Right hindlimb (tissue), 1 donor: ENCODE measurements at places on chromosomes 11 and 22.

DNA sequence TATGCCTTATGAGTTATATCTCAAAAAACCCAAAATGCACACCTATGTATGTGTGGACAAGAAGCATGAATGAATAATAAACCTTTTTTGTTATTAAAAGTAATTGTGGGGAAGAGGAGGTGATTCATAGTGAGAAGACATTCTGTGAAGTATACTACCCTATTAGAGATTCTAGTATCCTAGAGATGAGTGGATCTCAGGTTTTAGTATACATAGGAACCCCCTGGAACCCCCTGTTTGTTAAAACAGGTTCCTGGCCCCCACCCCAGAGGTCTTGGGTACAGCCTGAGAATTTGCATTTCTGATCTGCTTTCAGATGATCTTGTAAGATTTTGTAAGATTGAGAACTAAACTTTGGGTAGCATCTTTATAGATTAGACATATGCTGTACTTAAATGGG, 17.5 kb downstream of the NUCB2 start:
- no peak for DNase-seq

DNA sequence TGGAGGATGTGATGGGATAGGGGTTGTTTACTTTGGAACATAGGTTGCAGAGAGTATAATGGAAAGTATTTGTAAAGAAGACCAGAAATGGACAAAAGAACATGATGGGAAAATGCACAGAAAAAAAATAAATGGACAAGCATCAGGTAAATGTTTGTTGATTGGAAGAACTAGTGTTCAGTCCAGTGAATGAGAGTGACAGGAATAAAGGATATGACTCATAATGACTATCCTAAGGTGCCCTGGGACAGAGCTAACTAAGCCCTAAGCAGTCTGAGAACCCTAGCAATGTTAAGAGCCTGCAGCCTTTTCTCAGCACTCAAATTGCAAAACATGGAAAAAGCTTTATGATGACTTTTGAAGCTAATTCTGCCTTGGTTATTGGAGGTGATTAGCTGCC, 732.8 kb upstream of the ANO5 start:
- DNase-seq = no peak

DNA sequence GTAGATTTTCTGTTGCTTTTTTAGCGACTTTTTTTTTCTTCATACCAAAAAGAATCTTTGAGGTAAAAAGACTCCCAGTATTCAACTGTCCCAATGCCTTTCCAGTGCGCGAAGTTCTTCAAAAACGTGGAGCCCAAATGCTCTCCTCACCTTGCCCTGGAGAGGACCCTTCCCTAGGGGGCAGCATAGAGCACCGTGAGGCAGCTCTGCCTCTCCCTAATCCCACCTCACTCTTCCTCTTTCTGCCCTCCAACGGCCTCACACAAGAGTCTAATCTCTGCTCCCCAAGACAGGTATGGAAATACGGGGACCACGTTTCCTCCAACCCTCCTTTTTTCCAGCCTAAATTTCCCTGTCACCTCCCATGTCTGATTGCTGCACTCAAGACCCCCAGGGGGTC, 117.5 kb upstream of the ALX4 start:
- no peak for DNase-seq

DNA sequence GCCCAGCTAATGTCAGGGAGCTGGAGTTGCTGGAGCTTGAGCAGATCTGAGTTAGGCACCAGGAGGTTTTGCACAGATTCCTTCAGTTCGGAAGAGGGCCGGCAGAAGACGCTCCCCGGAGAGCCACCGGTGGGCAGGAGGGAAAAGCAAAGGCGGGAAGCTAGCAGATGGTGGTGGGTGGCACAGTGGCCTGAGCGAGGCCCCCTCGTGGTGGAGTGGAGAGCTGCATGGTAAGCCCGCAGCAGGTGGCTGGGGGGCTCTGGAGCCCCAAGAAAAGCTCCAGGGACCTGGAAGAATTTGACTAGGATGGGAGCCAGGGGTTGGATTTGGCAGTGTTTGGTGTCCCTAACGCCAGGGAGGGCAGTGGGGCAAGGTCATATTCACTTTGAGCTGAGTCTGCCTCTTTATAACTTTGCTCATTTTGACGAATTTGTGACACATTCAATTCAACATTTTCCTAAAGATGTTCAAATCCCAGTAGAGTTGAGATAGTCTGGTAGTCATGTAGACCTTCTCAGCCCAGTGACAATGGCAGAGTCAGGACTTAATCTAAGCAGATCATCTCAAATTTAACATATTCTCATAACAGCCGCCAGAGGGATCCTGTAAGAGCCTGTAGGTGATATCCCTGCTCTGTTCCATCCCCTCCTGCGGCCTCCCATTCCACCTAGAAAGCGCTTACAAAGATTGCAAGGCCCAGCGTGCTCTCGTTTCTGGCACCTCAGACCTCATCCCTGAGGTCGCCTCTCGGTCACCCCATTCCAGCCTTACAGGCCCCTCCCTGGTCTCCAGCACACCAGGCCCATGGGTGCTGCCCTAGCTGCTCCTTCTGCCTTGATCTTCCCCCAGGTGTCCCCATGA, 57.9 kb downstream of the TRIM29 start:
- DNase-seq = no peak

DNA sequence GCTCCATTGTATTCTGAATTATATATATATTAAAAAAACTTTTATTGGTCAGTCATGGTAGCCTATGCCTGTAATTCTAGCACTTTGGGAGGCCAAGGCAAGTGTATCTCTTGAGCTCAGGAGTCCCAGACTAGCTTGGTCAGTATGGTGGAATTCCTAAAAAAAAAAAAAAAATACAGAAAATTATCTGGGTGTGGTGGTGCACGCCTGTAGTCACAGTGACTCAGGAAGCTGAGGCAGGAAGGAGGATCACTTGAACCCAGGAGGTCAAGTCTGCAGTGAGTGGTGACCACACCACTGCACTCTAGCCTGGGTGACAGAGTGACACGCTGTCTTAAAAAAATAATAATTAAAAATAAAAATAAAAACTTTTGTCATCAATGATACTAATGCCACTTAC, 133.2 kb downstream of the FAT3 start:
- DNase-seq = no peak

- no peak for DNase-seq
These were observed 4.2 kb downstream of the GP1BB start for GRCh38 chr22:19727310-19728150.

- DNase-seq = peak; percentile 89
These were observed 7.4 kb downstream of the USP2 start for GRCh38 chr11:119373921-119374631.

- DNase-seq = no peak
These were observed at the start of gene TREH for GRCh38 chr11:118679483-118679882. Gene TREH (minus strand): TSS chr11:118679650. CDS start chr11:118679627, 23 bp downstream.

DNA sequence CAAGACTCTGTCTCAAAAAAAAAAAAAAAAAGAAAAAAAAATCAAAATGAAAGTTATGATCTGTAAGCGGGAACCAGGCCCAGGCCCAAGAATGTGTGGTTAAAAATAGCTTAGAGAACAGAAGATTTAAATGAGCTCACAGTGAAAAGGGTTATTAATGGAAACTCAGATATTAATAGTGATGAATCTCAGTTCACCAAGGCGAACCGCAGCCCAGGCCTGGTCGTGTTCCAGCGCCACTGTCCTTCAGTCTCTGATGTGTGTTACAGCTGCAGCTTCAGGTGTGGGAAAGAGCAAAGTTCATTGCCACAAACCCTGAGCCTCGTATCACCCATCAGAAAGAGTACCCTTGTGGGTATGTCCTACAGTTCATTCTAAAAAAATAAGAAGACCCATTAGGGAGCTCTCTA, 107.1 kb downstream of the GAB2 start:
- peak; percentile 65 for DNase-seq

DNA sequence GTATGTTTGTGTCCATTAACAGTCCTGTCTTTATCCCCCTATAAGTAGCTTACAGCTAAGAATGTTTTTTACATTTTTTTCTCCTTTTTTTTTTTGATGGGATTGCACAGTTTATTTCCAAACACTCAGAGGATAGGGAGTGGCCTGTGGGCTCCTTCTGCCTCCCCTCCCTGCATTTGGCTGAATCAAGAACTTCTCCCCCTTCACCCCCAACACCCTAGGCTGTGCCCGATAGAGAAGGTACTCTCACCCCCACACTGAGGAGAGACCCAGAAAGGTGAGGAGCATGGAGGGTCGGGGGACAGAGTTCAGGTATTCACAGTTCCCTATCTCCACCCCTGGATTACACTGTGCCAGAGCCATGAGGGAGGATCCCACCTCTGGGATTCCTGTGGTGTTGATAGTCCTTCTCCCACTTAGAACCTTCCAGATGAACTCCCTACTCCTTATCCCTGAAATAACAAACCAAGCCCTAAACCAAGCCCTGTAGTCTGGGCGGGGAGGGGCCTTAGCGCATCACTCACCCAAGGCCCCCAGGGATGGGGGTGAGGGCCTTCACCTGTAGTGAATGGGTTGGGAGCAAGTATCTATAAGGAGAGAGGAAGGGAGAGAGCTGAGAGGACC, 97.1 kb downstream of the ADAMTS15 start:
- no peak for DNase-seq

GRCh38 chr11:134764367-134764766, 352.3 kb upstream of the B3GAT1 start:
- DNase-seq = no peak

DNA sequence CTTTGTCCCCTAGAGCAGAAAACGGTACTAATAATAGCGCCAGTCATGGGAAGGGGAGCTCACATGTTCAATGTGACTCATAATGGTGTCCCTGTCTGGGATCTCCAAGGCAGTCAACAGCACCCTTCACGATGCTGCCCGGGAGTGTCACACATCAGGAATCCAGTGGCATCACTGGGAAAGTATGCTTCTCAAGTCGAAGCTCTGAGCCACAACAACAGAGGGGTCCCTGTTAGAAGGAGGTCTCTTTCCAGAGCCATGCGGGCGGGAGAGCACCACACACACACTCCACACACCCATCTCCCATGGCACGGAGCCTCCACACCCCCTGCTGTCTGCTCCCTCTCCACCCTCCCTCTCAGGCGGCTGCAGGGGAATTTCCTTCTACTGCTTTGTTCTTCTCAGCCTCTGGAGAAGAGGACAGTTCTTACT, 119.7 kb downstream of the ETS1 start:
- no peak for DNase-seq

- no peak for DNase-seq
These were observed 754.0 kb upstream of the FAT3 start for GRCh38 chr11:91470656-91471055.

GRCh38 chr11:96207459-96208449, 135.2 kb downstream of the MAML2 start:
- DNase-seq = no peak

- DNase-seq = no peak
These were observed 1995.6 kb upstream of the RAG2 start for GRCh38 chr11:38593649-38594048.

DNA sequence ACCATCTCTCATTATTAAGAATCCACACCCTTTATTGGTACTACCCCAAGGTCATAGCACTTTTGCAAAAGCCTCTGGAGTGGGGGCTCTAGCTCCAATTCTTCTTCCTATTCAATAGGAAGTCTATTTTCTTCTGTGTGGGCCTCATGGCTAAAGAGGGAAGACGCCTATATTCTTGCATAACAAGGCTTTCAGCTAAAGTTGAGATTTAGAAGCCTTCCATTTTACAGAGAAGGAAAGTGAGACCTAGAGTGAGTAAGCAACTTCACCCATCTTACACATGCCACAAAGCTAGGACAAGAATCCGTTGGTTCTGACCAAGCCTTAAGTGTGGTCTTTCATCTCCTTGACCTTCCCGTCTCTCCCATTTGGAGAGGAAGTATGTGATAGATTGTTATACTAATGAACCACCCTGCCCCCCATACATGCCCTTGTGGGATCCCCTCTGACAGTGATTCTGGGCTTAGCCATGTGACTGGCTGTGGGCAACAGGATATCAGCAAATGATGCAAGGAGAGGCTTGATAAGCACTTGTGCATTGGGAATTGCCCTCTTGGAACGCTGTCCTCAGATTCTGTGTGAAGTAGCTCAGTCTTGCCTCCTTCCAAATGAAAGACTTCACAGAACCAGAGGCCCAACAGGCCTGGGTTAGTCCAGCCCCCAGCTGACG, 12.3 kb downstream of the BACE1 start:
- DNase-seq = no peak

- no peak for DNase-seq
These were observed 33.3 kb downstream of the HIRA start for GRCh38 chr22:19398206-19398605.

DNA sequence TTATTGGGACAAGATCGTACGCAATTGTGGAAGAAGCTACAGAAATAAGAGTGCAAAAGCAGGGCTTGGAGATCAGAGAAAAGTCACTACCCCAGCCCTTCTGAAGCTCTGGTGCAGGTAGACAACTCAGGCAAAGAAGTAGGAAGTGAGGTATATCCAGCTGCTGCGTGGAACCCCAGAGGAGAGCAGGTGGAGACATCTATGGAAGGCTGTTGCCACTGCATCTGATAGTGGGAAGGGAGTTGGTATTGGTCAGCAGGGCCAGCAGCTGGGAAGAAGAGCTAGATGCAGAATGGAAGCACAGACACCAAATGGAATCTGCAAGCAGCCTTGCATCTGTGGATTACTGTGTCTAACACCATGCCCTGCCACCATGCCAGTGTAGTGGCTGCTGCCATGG, 165.1 kb downstream of the WNT11 start:
- no peak for DNase-seq

GRCh38 chr11:36296884-36297543, 926 bp downstream of the PRR5L start:
- no peak for DNase-seq
